ENCODE measurements at places on chromosomes 2 and 18.

DNA sequence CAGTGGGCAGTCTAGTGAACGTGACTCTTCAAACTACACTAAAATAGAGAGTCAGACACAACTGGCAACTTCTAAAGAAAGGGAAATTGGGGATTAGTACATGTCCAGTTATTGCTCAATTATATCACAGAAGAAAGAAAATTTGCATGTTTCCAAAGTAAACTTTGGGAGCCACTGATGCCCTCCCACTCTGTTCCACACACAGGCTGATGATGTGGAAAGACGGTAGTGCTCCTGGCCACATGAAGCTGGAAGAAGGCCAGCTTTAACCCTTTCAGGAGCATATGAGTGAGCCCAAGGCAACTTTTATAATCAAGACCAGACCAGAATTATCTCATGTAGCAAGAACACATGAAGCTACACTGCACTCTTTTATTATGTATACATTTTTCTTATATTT is 141.0 kb downstream of the NR4A2 start:
- DNase-seq: no peak

- no peak for DNase-seq
Observed at GRCh38 chr2:209613649-209614305, 157.9 kb upstream of the UNC80 start.

- no peak for DNase-seq
Observed at GRCh38 chr2:60707750-60708371, 48.2 kb upstream of the PAPOLG start.

GRCh38 chr18:49844903-49845302 is 31.6 kb upstream of the ACAA2 start:
- DNase-seq: no peak

DNA sequence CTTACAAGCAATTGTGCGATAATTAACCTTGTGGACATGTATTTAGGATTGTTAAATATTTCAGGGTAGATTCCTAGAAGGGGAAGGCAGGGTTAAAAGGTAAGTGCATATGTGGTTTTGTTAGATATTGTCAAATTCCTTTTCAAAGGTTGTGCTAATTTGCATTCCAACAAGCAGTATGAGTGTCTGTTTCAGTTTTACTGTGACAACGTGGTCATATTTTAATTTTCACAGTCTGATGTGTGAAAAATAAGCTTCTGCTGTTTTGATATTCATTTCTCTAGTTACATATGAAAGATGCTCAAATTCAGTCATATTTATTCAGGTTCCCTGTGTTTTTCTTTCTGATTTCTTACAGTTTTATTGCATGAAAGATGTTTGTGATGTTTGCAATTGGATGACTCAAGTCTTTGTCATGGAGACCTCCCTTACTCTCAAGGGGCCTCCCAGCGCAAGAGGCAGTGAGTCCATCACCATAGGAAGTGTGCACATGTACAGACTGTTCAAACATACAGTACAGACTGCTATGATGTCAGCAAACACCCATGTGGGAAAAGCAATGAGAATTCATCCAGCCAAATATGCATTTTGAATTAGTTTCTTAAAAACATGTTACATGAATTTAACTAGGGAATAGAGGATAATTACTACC is 310.8 kb downstream of the GALR1 start:
- DNase-seq: no peak
